ENCODE measurements at places on chromosomes 3 and 15.
A peak's percentile ranks its signal among the peaks of the same experiment; 100 is the strongest.

- H3K36me3 ChIP-seq, result peaks cover 11% of the 10 kb centered on the region
- no peak overlapping the region for H3K27ac ChIP-seq
- H3K4me3 ChIP-seq, result no peak overlapping the region
- H3K4me1 ChIP-seq, result peaks cover 53% of the 10 kb centered on the region
- no peak for DNase-seq
These were observed 153.9 kb downstream of the FOXP1 start for GRCh38 chr3:71429597-71429988.

GRCh38 chr3:67947808-67948508 lies 293.5 kb upstream of the SUCLG2 start:
- DNase-seq, result no peak
- no peaks in the 10 kb centered on the region for H3K27me3 ChIP-seq
- peak overlapping the region; percentile 56 for H3K4me3 ChIP-seq
- H3K27ac ChIP-seq, result no peak overlapping the region
- H3K4me1 ChIP-seq, result no peaks in the 10 kb centered on the region

- H3K36me3 ChIP-seq, result no peaks in the 10 kb centered on the region
- H3K4me3 ChIP-seq, result no peak overlapping the region
- H3K27ac ChIP-seq, result no peak overlapping the region
- H3K27me3 ChIP-seq, result peaks cover 15% of the 10 kb centered on the region
These were observed 28.4 kb downstream of the SRPRB start for GRCh38 chr3:133833880-133834620.

GRCh38 chr3:164620956-164621355 lies 457.3 kb downstream of the SI start:
- DNase-seq, result no peak
- no peaks in the 10 kb centered on the region for H3K36me3 ChIP-seq
- H3K27ac ChIP-seq, result no peak overlapping the region
- H3K4me1 ChIP-seq, result no peaks in the 10 kb centered on the region
- no peaks in the 10 kb centered on the region for H3K27me3 ChIP-seq
- H3K4me3 ChIP-seq, result no peak overlapping the region

DNA sequence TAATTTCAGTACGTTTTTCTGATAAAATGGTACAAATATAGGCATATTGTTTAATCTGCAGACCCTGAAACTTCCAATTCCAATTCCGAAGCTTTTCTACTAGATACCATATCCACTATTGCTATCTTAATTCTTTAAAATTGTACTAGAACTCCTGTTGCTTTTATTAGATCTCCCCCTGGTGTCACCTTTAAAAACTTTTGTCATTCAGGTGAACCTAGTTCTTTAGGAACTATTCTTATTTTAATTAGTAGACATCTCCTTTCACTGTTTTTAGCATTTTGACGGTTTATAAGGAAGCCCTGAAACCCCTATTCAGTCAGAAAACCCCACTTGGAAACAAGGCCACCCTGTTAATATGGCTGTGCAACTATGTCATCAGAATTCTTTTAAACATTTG lies 22.3 kb downstream of the C2CD4B start:
- peaks cover 2% of the 10 kb centered on the region for H3K27me3 ChIP-seq
- no peak overlapping the region for H3K4me3 ChIP-seq
- DNase-seq, result no peak
- H3K27ac ChIP-seq, result no peak overlapping the region

DNA sequence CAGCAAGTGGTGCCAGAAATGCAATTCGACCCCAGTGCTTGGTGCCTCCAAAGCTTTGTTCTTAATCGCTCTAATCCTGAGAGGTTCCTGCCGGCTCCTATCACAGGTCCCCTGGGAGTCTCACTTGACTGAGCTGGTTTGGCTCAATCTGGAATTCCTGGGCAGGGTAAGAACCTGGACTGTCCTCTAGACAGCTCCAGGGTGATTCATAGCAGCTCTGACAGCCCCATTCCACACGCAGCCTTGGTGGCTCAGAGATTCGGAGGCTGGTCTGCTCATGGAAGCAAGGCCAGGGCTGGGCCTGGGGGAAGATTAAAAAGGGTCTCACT lies 37.9 kb downstream of the MYO5C start:
- H3K4me1 ChIP-seq, result peaks cover 64% of the 10 kb centered on the region
- H3K27me3 ChIP-seq, result peaks cover 3% of the 10 kb centered on the region
- H3K36me3 ChIP-seq, result no peaks in the 10 kb centered on the region
- no peak for DNase-seq
- no peak overlapping the region for H3K4me3 ChIP-seq

GRCh38 chr3:4995500-4996053 lies 16.3 kb downstream of the BHLHE40 start:
- H3K4me3 ChIP-seq, result peak overlapping the region; percentile 24
- no peaks in the 10 kb centered on the region for H3K36me3 ChIP-seq
- H3K27ac ChIP-seq, result peak overlapping the region; percentile 99
- no peaks in the 10 kb centered on the region for H3K27me3 ChIP-seq

DNA sequence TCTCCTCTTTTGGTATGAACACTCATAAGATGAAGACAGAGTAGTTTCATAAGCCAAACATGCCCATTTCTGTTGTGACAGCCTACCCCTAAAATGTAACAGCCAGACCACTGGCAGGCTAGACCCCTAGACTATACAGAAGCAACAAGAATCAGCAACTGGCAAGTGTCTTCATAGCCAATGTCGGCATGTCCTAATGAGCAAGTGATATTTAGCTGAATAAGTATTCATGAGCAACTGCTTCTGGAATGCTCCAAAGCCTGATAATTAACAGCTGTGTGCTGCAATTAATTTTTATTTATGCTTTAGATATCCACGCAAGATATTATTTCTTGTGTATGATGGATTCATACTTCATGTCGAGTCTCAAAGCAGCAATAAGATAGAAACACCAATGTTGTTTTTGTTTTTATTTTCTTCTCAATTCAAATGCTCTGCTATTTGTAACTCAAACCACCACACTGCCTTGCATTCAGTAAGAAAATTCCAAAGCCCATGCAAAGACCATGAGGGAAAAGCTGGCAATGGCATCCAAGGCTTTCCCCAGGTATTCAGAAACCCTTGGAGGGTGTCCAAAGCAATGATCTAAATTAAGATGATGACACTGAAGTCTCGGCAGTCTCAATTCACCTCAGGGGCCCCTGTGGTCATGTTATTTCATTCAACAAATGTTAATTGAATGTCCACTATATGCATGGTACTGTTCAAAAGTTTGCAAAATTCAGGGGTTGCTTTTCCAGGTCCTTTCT lies 167.7 kb upstream of the NECTIN3 start:
- no peak overlapping the region for H3K27ac ChIP-seq
- no peaks in the 10 kb centered on the region for H3K36me3 ChIP-seq
- H3K4me1 ChIP-seq, result peaks cover 33% of the 10 kb centered on the region
- H3K4me3 ChIP-seq, result no peak overlapping the region
- DNase-seq, result no peak

GRCh38 chr15:31537770-31538592 lies 211.3 kb downstream of the KLF13 start:
- no peak overlapping the region for H3K27ac ChIP-seq
- H3K4me3 ChIP-seq, result no peak overlapping the region
- no peaks in the 10 kb centered on the region for H3K4me1 ChIP-seq
- no peaks in the 10 kb centered on the region for H3K36me3 ChIP-seq

DNA sequence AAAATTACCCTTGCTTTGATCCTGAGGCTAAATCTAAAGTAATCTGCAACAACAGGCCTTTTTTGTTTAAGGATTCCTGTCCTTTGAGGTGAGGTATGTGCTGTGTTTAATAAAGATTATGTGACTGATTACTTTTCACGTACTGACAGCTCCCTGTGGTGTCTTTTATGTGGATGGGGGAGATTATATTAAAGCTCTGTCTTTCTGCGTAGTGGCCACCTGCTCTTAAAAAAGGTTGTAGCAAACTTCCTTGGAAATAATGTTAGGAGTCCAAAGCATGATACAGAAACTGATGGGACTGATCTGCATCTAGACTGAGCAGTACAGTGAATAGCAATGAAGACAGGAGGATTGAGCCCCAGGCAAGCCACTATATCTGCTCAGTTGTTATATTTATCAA lies 453.0 kb upstream of the GOLIM4 start:
- H3K27me3 ChIP-seq, result no peaks in the 10 kb centered on the region
- H3K27ac ChIP-seq, result no peak overlapping the region
- H3K4me3 ChIP-seq, result no peak overlapping the region

DNA sequence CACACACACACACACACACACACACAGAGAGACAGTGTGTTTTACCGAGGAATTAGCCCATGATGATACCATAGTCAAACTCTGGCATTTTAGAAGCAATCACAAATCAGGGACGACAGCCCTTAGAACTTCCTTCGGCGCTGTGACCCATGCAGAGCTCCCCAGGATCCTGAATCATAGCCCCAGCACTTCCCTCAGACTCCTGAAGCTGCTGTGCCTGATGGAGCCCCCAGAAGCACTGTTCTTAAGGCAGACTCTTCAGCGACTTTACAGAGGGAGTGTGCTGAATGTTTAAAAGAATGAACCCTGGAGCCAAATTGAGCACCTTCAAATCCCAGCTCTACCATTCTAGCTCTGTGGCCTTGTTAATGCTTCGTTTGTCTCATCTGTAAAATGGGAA lies 89.3 kb upstream of the LIPC start:
- H3K4me3 ChIP-seq, result no peak overlapping the region
- DNase-seq, result no peak
- H3K27ac ChIP-seq, result no peak overlapping the region

DNA sequence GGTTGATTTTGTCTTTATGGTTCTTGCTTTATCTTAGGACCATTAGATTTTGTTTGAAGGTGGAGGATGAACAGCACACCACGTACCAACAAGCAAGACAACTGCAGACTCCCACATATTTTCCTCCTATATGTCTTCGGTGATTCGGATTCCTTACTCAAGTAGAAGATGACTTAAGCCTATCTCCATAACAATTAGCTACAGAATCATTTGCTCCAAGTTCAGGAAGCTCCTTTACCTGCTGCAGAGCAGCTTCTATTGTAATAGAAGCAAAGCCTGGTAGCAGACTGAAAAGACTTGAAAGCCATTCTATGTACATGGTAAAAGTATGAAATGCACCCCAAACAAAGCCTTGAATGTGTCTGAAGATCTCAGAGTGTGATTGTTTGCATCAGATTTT lies 229.0 kb downstream of the SOX2 start:
- no peak for DNase-seq
- no peak overlapping the region for H3K27ac ChIP-seq

- 0 out of 2 replicates have a peak, but pooled peaks cover 5% of the 10 kb centered on the region for H3K4me1 ChIP-seq
- no peak for DNase-seq
- no peaks in the 10 kb centered on the region for H3K36me3 ChIP-seq
- H3K27ac ChIP-seq, result no peak overlapping the region
- H3K4me3 ChIP-seq, result no peak overlapping the region
- peaks cover 16% of the 10 kb centered on the region for H3K27me3 ChIP-seq
These were observed 27.5 kb upstream of the LCTL start for GRCh38 chr15:66593219-66593780.

- H3K4me3 ChIP-seq, result no peak overlapping the region
- no peaks in the 10 kb centered on the region for H3K4me1 ChIP-seq
- H3K27ac ChIP-seq, result no peak overlapping the region
These were observed 354.3 kb downstream of the FGF12 start for GRCh38 chr3:192373032-192373431.

- no peak for DNase-seq
- H3K4me1 ChIP-seq, result no peaks in the 10 kb centered on the region
- H3K36me3 ChIP-seq, result no peaks in the 10 kb centered on the region
- no peak overlapping the region for H3K27ac ChIP-seq
- H3K4me3 ChIP-seq, result no peak overlapping the region
These were observed 148.7 kb downstream of the SI start for GRCh38 chr3:164929642-164930041.

- no peaks in the 10 kb centered on the region for H3K27me3 ChIP-seq
- no peaks in the 10 kb centered on the region for H3K36me3 ChIP-seq
- peaks cover 89% of the 10 kb centered on the region for H3K4me1 ChIP-seq
- no peak overlapping the region for H3K27ac ChIP-seq
- no peak for DNase-seq
These were observed 428.3 kb upstream of the RASGRP1 start for GRCh38 chr15:38992930-38993329.

DNA sequence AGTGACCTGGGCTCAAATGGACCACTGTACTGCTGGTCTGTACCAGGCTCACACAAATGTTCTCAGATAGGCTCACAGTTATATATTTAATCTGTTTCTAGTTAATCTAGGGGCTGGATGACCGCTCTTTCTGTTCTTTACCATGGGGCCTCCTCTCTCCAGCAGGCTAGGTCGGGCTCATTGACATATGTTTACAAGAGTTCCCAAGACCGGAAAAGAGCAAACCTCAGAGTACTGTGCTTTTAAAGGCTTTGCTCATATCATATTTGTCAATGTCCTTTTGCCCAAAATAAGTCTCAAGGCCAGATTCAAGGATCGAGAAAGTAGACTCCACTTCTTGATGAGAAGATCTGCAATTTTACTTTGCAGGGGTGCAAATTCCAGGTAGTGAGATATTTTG lies 348.0 kb upstream of the EPHA6 start:
- no peaks in the 10 kb centered on the region for H3K4me1 ChIP-seq
- H3K27ac ChIP-seq, result no peak overlapping the region
- H3K27me3 ChIP-seq, result no peaks in the 10 kb centered on the region
- H3K36me3 ChIP-seq, result no peaks in the 10 kb centered on the region
- DNase-seq, result no peak

GRCh38 chr3:179196098-179196497 lies 47.9 kb downstream of the PIK3CA start:
- no peak overlapping the region for H3K4me3 ChIP-seq
- peak; percentile 59 for DNase-seq
- no peaks in the 10 kb centered on the region for H3K27me3 ChIP-seq
- H3K27ac ChIP-seq, result no peak overlapping the region
- peaks cover 32% of the 10 kb centered on the region for H3K4me1 ChIP-seq

DNA sequence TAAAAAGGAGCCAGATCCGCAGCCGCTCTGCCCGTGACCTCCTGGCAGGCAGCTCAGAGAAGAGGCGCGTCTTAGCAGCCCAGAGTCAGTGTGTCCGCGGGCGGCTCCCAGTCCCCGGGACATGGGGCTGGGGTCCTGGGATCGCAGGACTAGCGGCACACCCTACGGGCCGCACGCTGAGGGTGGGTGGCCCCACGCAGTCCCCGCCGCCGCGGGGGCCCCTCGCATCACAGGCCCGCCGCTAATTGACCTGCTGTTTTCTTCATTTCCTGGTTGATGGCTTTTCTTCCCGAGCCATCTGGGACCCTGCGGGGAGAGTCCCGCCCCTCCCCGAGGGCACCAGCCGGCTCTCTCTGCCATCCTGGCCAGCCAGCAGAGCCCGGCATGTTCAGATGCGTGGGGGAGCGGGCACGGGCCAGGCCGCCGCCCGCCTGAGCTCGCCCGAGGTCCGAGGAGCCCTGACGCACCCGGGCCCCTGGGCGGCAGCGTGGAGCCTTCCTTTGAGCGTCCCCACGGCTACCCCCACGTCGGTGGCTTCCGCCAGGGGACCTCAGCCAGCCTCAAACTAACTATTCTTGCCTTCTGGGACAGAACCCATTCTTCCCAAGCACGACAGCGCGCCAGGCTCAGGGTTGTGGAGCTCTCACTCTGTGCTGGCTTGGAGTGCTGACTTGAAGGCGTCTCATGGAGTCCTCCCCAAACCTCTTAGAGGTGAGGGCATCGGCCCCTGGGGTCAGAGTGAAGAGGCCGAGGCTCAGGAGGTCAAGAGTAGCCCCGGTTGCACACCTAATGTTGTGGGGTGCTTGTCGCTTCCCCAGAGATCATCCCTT lies 34.6 kb upstream of the CACNA2D3 start:
- H3K4me3 ChIP-seq, result no peak overlapping the region
- H3K27me3 ChIP-seq, result no peaks in the 10 kb centered on the region
- no peaks in the 10 kb centered on the region for H3K4me1 ChIP-seq
- DNase-seq, result no peak
